Glomerular endothelial cell (primary cell): ENCODE measurements at places on chromosomes 1 and 21.

DNA sequence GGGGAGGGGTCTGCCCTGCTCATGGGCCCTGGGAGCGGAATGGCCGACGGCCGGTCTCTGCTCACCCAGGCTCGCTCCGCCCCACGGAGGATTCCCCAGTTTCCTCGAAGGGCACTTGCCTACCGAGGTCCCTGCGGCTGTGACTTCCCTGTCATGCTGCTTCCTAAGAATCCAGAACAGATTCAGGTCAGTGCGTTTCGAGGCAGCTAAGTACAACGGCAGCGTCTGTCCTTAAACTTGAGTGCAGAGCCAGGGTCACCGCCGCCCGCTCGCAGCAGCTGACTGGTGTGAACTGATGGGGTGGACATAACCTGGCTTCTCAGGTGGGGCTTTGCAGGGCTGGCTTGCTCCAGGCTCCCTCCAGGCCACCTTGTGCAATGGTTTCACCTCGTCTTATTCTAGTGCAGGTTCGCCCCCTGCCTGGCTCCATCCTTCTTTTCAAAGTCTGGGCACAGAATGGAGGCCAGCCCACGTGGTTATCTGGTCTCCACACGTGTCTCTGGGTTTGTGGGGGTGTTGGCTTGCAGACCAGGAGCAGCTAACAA, 7.6 kb upstream of the C1orf174 start:
- DNase-seq, result no peak

- no peak for DNase-seq
These were observed 77.1 kb downstream of the XCL2 start for GRCh38 chr1:168466714-168467131.

- DNase-seq, result no peak
These were observed 118.4 kb downstream of the KCNN3 start for GRCh38 chr1:154751690-154752089.

DNA sequence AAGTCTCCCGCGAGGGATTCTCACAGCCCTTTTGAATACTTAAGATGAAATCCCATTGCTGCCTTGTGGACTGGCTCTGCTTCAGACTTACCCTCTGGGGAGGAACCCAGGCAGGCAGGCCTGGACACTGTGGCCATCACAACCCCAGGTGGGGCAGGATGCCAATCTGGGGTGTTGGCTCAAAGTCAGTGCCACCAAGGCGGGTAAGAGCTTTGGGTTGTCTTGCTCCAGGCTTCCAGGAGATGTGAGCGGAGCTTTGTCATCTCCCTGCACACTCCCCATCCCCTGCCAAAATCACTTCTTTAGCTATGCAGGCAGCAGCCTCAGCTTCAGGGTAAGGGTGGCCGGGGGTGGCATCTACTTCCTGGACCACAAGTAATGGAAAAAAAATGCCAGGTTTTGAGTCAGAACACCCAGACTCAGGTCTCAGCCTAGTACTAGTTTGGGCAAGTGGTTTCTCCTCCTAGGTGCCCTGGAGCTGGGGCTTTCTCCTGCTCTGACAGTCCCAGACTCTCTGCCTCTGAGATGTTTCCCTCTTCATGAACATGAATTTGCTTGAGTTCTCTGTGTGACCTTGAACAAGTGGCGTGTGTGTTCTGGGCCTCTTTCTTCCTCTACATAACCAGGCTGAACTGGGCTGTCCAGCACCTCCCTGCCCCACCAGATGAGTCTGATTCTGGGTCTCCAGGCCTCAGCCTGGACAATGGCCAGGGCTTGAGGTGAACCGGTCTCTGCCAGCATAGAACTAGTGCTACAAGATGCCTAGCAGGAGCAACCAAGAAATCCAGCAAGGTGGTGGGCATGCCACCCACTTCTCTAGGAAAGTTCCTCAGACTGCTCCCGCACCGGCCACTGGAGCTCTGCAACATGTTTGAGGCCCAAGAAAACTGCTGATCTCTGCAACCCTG, 65.4 kb downstream of the VWA5B1 start:
- DNase-seq, result no peak

GRCh38 chr1:32701951-32702598, 495 bp downstream of the SYNC start:
- DNase-seq, result no peak
